Effector memory CD4-positive, alpha-beta T cell (primary cell): ENCODE measurements at places on chromosomes 7 and 10.

DNA sequence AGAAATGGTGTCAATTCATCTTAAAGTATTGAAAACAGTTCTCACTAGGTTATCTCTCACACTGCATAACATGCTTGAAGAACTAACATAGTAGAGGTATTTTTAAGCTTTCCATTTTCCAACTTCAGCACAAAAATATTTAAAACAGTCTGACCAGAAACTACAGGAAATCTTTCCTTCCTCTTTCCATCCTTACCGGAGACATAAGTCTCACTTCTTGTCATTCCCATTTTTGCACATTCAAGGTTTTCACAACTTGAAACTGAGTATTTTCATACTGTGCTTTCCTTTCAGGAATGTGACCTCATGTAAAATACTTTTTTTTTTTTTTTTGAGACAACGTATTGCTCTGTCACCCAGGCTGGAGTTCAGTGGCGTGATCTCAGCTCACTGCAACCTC, 45.2 kb downstream of the ARHGAP12 start:
- H3K36me3 ChIP-seq = no peaks in the 10 kb centered on the region
- no peaks in the 10 kb centered on the region for H3K4me1 ChIP-seq
- H3K4me3 ChIP-seq = no peak overlapping the region
- no peak for DNase-seq
- no peak overlapping the region for H3K27ac ChIP-seq

DNA sequence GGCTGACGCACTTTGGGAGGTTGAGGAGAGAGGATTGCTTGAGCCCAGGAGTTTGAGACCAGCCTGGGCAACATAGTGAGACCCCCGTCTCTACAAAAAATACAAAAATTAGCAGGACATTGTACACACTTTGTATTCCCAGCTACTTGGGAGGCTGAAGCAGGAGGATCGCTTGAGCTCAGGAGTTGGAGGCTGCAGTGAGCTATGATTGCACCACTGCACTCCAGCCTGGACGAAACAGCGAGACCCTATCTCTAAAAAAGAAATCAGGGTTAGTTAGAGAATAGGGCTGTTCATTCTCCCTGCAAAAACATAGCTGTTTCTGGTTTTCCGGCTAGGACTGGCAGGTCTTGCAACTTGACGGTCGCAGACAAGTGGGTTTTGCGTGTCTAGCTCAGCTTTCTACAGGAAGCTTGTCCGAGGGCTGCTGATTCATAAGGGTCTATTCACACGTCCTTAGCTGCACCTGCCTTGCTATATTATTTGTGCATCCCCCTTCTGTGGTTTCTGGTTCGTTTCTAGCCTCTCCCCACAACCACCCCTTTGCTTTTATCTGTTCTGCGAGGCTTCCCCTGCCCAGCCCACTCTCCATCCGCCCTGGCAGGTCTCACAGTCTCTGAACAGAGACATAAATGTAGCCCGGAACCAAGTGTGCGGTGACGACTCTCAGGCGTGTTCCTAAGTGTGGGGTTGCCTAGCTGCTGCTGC, 10.7 kb downstream of the AMZ1 start:
- DNase-seq = peak; percentile 13
- peaks cover 15% of the 10 kb centered on the region for H3K4me1 ChIP-seq
- H3K36me3 ChIP-seq = no peaks in the 10 kb centered on the region
- no peaks in the 10 kb centered on the region for H3K27me3 ChIP-seq

- no peaks in the 10 kb centered on the region for H3K27me3 ChIP-seq
- no peak overlapping the region for H3K4me3 ChIP-seq
- no peak overlapping the region for H3K27ac ChIP-seq
Measured at GRCh38 chr10:32131388-32131787, 75.2 kb upstream of the KIF5B start.

DNA sequence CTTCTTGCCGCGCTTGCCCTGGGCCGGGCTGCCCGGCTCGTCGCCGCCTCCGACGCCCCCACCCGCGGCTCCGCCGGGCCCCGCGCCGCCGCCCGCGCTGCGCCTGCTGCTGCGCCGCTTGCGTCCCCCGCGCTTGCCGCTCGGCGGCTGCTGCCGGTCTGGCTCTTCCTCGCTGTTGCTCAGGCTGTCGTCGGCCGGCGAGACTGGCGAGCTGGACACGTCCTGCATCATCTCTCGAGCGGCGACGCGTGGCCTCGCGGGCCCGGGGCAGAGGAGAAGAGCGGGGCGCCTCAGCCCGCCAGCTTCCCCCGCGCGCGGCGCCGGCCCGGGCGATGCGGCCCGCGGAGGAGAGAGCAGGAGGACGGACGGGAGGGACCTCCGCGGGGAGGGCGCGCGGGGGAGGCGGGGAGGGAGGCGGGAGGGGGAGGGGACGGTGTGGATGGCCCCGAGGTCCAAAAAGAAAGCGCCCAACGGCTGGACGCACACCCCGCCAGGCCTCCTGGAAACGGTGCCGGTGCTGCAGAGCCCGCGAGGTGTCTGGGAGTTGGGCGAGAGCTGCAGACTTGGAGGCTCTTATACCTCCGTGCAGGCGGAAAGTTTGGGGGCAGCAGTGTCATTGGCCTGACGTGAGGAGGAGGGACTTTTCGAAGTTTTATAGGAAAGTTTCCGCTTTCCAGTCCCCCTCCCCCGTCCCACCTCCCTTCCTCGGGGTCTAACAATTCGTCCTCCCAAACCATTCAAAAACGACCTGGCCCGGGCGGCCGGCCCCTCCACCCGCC, at the start of gene TWIST1:
Gene TWIST1, minus strand, starts transcription at position 546 of the 779 bp plus-strand sequence. Its CDS starts 315 bp downstream, at position 231.
- no peak for DNase-seq
- H3K36me3 ChIP-seq = no peaks in the 10 kb centered on the region
- H3K27me3 ChIP-seq = peaks cover 18% of the 10 kb centered on the region
- no peaks in the 10 kb centered on the region for H3K4me1 ChIP-seq
- H3K4me3 ChIP-seq = no peak within 1 kb of the TSS

- H3K4me3 ChIP-seq = no peak overlapping the region
- no peaks in the 10 kb centered on the region for H3K4me1 ChIP-seq
- H3K36me3 ChIP-seq = no peaks in the 10 kb centered on the region
- no peak overlapping the region for H3K27ac ChIP-seq
- H3K27me3 ChIP-seq = no peaks in the 10 kb centered on the region
Measured at GRCh38 chr10:74314166-74314565, 163.1 kb downstream of the ADK start.

- H3K27ac ChIP-seq = no peak overlapping the region
- peaks cover 35% of the 10 kb centered on the region for H3K4me1 ChIP-seq
- H3K36me3 ChIP-seq = no peaks in the 10 kb centered on the region
- no peaks in the 10 kb centered on the region for H3K27me3 ChIP-seq
- H3K4me3 ChIP-seq = no peak overlapping the region
Measured at GRCh38 chr7:24970676-24971075, 9.3 kb downstream of the OSBPL3 start.

DNA sequence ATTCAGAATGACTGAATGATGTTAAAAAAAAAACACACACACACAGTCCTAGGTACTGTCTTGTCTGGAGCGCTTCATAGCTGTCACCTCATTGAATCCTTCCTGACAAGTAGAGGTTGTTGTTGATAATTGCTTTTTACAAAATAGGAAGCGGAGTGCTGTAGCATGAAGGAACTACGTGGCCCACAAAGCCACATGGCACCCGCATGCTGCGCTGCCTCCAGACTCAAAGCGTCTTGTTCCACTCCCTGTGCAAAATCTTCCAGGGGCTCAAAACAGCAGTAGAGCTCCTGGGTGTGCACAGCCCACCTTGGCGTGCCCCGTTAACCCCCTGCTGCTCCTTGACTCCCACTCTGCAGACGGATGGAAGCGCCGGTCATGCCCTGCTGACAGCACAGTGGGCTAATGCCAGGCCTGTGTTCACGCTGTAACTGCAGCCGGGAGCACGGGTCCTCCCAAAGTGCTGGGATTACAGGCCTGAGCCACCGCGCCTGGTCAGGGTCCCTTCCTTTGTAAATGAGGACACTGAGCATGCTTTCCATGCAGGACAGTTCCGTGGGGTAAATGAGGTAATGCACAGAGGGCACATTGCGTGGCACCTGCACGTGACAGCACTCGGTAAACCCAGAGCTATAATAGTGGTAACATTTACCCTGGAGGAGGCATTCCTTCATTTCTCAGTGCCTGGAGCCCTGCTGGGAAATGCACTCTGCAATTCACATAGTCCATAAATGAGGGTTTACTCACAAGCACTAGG, 91.1 kb upstream of the GNA12 start:
- no peak overlapping the region for H3K27ac ChIP-seq
- no peak overlapping the region for H3K4me3 ChIP-seq
- no peak for DNase-seq
- H3K4me1 ChIP-seq = no peaks in the 10 kb centered on the region
- peaks cover 91% of the 10 kb centered on the region for H3K36me3 ChIP-seq

GRCh38 chr10:59008452-59008851, 168.0 kb upstream of the PHYHIPL start:
- no peak overlapping the region for H3K27ac ChIP-seq
- no peaks in the 10 kb centered on the region for H3K36me3 ChIP-seq
- DNase-seq = no peak
- H3K4me3 ChIP-seq = no peak overlapping the region

- H3K27ac ChIP-seq = no peak overlapping the region
- H3K4me1 ChIP-seq = no peaks in the 10 kb centered on the region
- no peaks in the 10 kb centered on the region for H3K36me3 ChIP-seq
- DNase-seq = no peak
- no peak overlapping the region for H3K4me3 ChIP-seq
Measured at GRCh38 chr7:124369310-124369709, 336.4 kb upstream of the TMEM229A start.

GRCh38 chr10:1290071-1290471, 233.9 kb downstream of the WDR37 start:
- no peak overlapping the region for H3K4me3 ChIP-seq
- no peak for DNase-seq
- H3K27me3 ChIP-seq = no peaks in the 10 kb centered on the region
- no peaks in the 10 kb centered on the region for H3K36me3 ChIP-seq
- H3K27ac ChIP-seq = no peak overlapping the region
- H3K4me1 ChIP-seq = no peaks in the 10 kb centered on the region

DNA sequence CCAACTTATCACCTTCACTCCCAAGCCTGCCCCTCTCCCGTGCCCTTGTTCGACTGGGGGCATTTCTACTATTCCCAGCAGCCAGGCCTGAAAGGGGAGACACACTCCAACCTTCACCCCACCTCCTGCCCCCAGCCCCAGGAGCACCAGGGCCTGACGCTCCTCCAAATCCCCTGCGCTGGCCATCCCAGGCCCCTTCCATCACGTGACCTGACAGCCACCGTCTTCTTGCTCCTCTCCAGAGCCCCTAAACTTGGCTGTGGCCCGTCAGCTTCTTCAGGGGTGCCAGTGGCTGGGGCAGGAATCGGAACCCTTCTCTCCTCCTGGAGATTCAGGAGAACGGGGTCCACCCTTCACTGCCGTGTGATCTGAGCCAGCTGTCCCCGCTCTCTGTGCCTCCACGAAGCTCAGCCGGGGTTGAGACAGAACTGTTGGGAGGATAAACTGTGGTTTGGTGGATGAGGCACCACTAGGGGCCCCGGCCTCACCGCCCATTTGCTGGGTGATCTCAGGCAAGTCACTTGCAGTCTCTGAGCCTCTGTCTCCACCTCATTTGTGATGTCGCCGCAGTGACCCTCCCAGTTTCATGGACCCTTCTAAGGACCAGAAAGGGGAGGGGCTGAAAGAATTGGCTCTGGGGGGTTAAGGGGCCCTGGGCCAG, 91.0 kb downstream of the MYL10 start:
- no peak for DNase-seq
- no peaks in the 10 kb centered on the region for H3K36me3 ChIP-seq
- H3K27ac ChIP-seq = no peak overlapping the region
- no peak overlapping the region for H3K4me3 ChIP-seq
- no peaks in the 10 kb centered on the region for H3K27me3 ChIP-seq

GRCh38 chr7:157547102-157547501, 210.3 kb downstream of the DNAJB6 start:
- no peak overlapping the region for H3K27ac ChIP-seq
- H3K4me1 ChIP-seq = no peaks in the 10 kb centered on the region
- no peak for DNase-seq
- H3K36me3 ChIP-seq = no peaks in the 10 kb centered on the region
- no peak overlapping the region for H3K4me3 ChIP-seq
- no peaks in the 10 kb centered on the region for H3K27me3 ChIP-seq

GRCh38 chr10:118167056-118167700, 120.4 kb upstream of the RAB11FIP2 start:
- DNase-seq = no peak
- peaks cover 5% of the 10 kb centered on the region for H3K27me3 ChIP-seq
- no peaks in the 10 kb centered on the region for H3K4me1 ChIP-seq
- no peaks in the 10 kb centered on the region for H3K36me3 ChIP-seq
- no peak overlapping the region for H3K27ac ChIP-seq

GRCh38 chr7:131330299-131330698, 2.6 kb downstream of the MKLN1 start:
- H3K36me3 ChIP-seq = no peaks in the 10 kb centered on the region
- H3K27ac ChIP-seq = no peak overlapping the region
- no peaks in the 10 kb centered on the region for H3K27me3 ChIP-seq
- H3K4me3 ChIP-seq = no peak overlapping the region
- DNase-seq = no peak

GRCh38 chr7:96052860-96053470, 268.9 kb downstream of the SLC25A13 start:
- H3K36me3 ChIP-seq = no peaks in the 10 kb centered on the region

DNA sequence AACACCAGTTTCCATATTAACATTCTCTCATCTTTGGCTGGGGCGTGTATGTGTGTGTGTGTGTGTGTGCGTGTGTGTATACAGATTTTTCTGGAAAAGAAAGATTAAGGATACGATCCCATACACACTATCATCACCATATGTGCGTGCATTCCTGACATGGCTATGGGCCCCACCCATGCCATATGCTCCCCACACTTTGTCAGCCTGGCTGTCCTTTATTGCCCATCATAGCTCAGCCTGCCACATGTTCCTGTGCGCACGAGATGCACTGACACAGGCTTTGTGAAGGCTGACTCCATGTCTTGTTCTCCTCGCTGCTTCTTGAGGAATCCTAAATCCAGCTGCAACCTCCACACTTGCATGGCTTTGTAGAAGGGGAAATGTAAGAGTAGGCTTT, 984.1 kb downstream of the LRMDA start:
- no peaks in the 10 kb centered on the region for H3K27me3 ChIP-seq
- no peaks in the 10 kb centered on the region for H3K36me3 ChIP-seq
- DNase-seq = no peak
